T-helper 22 cell (primary cell): ENCODE measurements at places on chromosomes 13 and 19.
A peak's percentile ranks its signal among the peaks of the same experiment; 100 is the strongest.

GRCh38 chr19:30498707-30499106 is 126.5 kb downstream of the ZNF536 start:
- DNase-seq, result no peak

DNA sequence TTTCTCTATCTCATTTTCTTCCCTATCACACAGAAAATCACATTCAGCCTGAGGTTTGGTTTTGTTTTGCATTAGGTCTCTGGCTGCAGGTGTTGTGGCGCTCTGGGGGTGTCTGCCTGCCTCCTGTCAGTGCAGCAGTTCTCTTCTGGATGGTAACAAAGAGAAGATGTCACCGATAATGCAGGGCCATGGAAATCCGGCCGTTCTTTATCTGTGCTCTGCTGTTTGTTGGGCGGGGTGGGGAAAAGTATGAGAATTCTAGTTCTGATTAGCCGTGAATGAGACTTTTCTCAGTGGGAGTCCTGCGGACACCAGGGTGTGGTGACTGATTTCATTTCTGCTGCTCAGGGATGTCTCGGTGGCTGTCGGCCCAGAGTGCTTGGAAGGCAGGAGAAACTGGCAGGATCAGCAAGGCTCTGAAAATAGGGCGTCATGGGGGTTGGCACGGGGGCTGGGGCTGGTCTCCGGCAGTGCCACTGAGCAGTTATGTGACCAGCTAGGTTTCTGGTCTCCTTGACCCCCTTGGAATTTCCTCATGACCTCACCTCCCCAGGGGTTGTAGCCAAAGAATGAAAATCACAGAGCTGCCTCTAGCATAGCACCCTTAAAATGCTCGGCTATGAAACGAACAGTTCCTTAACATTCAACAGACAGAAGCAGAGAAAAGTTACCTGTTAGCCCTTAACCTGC is 5.0 kb downstream of the RNF113B start:
- no peak for DNase-seq

GRCh38 chr19:35552534-35553384 is 7.3 kb downstream of the TMEM147 start:
- DNase-seq, result no peak

DNA sequence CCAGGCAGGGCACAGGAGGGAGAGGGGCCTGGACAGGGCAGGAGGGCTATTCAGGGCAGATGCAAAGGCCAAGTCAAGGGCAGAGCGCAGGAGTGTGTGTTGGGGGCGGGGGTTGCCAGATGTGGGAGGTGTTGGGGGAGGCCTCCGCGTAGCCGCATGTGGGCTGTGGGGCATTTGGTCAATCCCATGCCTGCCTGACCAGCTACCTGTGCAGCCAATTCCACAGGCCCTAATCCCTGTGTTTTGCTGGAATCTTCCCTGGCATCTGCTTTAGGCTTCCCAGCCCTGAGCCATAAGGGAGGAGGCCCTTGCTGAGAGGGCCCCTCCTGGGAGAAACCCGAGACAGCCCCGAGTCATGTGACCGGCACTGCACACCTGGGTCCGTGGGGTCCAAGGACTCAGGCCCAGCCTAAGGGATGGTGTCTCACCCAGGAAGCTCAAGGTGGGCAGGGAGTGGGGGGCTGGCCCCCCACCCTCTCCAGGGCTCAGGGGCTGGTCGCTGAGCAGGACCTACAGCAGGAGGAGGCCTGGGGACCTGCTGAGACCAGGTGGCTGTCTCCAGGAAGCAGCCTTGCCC is 20.3 kb downstream of the RFX1 start:
- peak; percentile 12 for DNase-seq

DNA sequence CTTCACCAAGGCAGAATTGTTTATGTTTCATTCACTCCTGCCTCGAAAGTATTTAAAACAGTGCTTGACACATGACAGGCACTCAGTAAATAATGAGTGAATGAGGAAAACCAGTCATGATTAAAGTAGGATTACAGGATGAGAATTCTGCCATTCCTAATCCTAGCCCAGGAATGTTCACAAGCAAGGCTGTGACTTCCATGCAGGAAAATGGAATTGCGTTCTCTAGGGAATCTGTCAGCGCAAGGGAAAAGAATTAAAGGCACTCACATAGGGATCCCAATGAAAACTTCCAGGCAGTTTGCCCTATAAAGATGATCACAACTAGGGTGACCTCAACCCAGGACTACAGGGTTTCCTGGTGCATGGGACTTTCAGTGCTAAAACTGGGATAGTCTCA is 143.4 kb downstream of the CYSLTR2 start:
- DNase-seq, result no peak

GRCh38 chr19:37817180-37817981 is 38.0 kb upstream of the ZNF573 start:
- peak; percentile 2 for DNase-seq

- DNase-seq, result peak; percentile 44
These were observed 460.5 kb downstream of the COG6 start for GRCh38 chr13:40116008-40116407.

DNA sequence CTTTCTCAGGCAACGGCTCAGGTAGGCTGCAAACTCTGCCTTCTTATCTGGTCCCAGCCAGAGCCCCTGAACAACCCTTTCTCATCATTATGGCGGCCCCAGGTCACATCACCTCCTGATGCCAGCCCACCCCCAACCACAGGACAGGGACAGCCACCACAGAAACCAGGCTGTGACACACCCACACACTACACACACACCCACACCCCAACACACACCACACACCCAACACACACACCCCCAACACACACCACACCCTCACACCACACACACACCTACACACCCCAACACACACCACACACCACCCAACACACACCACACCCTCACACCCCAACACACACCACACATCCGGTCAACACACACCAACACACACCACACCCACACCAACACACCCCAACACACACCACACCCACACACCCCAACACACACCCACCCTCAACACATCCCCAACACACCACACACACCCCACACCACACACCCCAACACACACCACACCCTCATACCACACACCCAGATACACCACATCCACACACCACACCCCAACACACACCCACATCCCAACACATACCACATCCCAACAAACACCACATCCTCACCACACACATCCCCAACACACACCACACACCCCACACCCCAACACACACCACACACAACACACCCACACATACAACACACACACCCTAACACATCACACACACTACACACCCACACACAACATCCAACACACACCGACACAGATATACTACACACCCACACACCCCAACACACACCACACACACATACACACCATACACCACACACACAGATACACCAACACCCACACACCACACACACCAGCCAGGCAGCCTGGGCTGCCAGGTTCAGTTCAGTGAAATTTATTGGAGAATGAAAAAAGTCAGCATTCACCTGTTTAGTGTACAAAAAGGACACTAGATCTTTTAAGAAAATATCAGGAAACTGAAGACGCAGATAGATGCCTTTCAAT is 4.2 kb upstream of the ISYNA1 start:
- no peak for DNase-seq

DNA sequence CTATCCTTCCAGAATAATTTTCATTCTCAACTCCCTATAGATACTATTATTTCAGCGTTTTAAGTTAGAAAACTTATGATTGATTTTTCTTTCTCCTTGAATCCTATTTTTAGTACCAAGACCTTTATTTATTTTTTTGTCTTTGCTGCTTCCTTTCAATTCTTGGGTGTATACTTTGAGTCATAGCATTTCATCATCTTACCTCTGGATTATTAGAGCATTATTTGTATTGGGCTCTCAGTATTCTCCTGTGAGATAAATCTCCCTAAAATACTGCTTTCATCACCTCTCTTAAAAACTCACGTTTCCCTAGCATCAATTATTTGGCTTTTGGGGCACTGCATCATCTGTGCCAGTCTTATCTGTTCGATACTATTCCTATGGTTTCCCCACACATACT is 222.8 kb downstream of the POSTN start:
- DNase-seq, result no peak

DNA sequence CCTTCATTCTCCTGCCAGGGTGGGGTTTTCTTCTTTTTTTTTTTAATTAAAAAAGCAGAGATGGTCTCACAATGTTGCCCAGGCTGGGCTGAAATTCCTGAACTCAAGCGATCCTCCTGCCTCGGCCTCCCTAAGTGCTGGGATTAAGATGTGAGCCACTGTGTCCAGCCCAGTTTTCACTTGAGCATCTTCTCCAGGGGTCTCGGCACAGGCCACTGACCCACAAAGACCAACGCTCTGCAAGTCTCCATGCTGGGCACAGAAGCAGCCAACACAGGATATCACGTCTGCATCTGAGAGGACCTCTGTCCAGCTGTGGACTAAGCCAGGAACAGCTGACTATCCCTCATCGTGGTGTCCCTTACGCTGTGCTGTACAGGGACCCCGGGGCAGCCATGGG is 9.5 kb upstream of the TMEM86B start:
- no peak for DNase-seq

DNA sequence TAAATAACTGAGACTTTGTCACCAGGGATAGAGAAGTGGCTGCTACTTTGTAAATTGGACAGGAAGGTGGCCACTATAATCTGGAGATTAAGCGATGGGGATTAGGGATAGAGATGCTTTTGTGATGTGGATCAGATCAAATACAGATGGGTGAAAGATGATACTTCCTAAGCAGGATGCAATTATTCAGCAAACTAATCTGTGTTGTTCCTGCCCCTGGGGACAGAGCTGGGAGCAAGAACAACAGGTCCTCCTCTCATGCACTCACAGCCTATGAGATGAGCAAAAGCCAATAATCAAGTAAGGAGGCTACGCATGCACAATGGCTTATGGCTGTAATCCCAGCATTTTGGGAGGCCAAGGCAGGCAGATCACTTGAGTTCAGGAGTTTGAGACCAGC is 4.6 kb downstream of the RGL3 start:
- DNase-seq, result no peak

DNA sequence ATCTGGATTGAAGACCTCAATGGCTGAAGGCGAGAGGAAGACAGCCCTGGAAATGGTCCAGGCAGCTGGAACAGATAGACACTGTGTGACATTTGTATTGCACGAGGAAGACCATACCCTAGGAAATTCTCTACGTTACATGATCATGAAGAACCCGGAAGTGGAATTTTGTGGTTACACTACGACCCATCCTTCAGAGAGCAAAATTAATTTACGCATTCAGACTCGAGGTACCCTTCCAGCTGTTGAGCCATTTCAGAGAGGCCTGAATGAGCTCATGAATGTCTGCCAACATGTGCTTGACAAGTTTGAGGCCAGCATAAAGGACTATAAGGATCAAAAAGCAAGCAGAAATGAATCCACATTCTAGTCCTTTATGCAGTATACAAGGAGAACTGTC is 1.2 kb downstream of the POLR1D start:
- DNase-seq, result no peak

DNA sequence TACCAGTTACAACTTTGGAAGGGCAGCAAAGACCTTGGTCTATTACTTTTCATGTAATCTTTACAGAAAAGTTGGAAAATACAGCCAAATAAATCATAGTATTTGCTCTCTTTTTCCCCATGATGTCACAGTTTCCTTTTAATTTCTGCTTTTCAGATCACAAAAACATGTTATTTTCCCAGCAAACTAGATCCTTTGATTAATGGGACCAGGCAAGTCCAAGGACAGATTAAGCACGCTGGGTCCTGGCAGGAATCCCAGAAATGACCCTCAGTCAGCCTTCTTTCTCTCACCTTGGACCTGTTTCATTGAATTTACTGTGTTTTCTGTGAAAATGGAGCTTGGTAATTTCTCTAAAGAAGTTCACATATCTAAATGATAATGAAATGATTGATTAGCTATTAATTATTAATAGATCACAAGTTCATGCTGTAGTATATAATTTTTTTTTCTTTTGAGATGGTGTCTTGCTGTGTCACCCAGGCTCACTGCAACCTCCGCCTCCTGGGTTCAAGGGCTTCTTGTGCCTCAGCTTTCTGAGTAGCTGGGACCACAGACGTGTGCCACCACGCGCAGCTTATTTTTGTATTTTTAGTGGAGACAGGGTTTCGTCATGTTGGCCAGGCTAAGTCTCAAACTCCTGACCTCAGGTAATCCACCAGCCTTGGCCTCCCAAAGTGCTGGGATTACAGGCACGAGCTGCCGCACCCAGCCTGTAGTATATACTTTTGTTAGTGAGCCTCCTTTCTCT is 16.0 kb downstream of the SPATA13 start:
- DNase-seq, result no peak

- no peak for DNase-seq
These were observed at the start of gene TMEM91 for GRCh38 chr19:41376241-41376997. TMEM91 (plus strand) TSS chr19:41376533; CDS start chr19:41378310, 1,777 bp downstream.

DNA sequence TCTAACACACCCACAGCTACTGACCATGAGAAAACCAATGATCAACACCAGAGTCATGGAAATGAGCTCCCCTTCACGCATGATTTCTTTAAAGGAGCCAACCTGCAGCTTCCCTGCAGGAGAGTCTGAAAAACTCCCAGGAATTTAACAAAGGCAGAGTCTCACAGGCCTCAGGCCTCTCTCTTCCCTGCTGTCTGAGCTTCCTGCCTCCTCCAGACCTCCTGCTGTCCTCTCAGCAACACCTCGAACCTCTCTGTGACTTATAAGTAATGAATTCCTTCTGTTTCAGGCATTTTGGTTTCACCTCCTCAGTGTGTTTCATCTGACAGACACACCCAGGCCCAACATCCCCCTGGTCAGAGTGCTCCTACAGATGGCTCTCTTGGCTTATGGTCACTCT is 1044.4 kb downstream of the UQCRFS1 start:
- no peak for DNase-seq

GRCh38 chr13:44407379-44407778 is 33.8 kb downstream of the SERP2 start:
- DNase-seq, result no peak

DNA sequence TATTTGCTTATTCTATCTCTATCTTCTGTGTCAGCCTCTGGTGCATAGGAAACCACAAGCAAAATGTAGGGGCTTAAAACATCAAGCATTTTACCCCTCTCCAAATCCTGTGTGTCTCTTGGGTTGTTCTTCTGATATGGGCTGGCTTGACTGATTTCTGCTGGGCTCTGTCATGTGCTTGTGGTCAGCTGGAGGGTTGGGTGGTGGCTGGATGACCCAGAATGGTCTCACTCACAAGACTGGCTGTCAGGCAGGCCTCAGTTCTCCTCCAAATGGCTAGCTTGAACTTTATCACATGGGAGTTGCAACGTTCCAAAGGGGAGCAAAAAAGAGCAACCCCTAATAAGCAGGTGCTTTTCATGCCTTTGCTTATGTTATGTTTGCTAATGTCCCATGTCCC is 9.6 kb upstream of the LYPD5 start:
- no peak for DNase-seq

DNA sequence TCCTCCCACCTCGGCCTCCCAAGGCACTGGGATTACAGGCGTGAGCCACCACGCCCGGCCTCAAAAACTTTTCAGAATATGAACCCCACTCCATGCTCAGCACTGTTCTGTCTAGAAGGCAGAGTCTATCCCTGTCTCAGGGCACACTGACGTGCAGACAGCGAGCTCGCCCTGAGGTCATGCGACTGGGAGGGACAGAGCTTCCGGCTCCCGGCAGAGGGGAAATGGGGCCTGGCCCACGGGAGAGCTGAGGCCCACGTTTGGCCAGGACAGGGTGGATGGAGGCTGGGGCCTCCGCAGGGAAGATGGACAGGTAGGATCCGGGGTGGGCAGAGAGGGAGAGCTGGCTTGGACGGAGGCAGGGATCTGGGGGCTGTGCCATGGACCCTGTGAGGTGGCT is 2.8 kb upstream of the AZU1 start:
- no peak for DNase-seq
